ENCODE measurements at places on chromosomes 16 and 17. TPM values are rescaled to one million over a fixed set of nuclear protein-coding genes. Genes with fewer than 3 reads are reported as not detected.

GRCh38 chr17:60959011-60959410 lies 281.4 kb downstream of the BCAS3 start:
- no peak for DNase-seq

DNA sequence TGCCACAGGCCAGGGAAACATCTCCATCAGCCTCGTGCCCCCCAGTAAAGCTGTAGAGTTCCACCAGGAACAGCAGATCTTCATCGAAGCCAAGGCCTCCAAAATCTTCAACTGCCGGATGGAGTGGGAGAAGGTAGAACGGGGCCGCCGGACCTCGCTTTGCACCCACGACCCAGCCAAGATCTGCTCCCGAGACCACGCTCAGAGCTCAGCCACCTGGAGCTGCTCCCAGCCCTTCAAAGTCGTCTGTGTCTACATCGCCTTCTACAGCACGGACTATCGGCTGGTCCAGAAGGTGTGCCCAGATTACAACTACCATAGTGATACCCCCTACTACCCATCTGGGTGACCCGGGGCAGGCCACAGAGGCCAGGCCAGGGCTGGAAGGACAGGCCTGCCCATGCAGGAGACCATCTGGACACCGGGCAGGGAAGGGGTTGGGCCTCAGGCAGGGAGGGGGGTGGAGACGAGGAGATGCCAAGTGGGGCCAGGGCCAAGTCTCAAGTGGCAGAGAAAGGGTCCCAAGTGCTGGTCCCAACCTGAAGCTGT lies 3.4 kb downstream of the NXPH3 start:
- DNase-seq, result no peak

- no peak for DNase-seq
These were observed 20.1 kb downstream of the CNTNAP1 start for GRCh38 chr17:42702446-42702845.

- DNase-seq, result no peak
These were observed 460 bp upstream of the SLC13A2 start for GRCh38 chr17:28472871-28473497.

The CNGB1 gene
- total RNA-seq, result not detected

- no peak for DNase-seq
These were observed 15.9 kb downstream of the ST6GALNAC2 start for GRCh38 chr17:76569607-76570279.

The PRSS22 gene
- total RNA-seq, result 60.2 TPM

GRCh38 chr17:32899236-32900013 lies 22.5 kb upstream of the MYO1D start:
- DNase-seq, result peak; percentile 10

The CSH2 gene
- 1.4 TPM for total RNA-seq

DNA sequence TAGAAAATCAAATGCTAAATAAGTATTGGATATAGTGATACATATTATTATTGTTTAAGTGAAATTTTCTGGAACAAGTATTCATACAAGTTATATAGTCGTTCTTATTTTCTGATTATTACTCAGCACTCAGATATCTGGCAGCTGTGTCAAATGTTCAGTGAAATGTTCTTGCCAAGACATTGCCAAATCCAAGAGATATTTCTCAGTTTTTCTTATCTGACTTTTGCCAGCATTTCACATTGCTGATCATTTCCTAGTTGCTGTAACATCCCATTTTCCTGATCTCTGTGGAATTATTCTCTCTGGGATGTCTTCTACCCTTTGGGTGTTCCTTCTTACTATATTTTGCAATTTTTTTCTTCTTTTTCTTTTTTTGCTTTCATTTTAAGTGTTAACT lies 262.3 kb downstream of the KIF2B start:
- no peak for DNase-seq

DNA sequence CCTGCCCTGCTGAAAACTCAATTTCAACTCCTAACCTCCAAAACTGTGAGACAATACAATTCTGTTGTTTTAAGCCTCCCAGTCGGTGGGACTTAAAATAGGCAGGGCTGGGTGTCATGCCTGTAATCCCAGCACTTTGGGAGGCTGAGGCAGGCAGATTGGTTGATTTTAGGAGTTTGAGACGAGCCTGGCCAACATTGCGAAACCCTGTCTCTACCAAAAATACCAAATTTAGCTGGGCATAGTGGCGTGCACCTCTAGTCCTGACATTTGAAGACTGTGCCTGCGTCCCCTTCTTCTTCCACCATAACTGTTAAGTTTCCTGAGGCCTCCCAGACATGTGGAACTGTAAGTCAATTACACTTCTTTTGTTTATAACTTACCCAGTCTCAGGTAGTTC lies 36.0 kb upstream of the ATF7IP2 start:
- no peak for DNase-seq

DNA sequence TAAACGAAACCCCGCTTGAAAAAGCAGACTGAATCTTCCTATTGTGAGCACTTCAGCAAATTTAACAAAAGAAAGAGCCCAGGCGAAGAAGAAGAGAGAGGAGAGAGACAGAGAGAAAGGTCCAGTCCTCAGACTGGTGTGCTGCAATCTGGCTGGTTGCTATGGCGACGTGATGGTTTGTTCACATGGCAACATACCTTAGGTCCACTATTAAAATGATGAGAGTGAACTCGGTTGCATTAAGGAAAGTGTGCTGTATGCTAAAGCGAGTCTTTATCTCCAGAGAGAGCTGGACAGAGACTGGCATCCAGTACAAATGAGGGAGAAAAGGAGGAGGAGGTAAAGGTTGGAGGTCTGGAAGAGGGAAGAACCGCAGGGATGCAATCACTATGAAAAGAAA lies 271.8 kb upstream of the ZFHX3 start:
- DNase-seq, result no peak

The CCDC154 gene
- 0.64 TPM for total RNA-seq

DNA sequence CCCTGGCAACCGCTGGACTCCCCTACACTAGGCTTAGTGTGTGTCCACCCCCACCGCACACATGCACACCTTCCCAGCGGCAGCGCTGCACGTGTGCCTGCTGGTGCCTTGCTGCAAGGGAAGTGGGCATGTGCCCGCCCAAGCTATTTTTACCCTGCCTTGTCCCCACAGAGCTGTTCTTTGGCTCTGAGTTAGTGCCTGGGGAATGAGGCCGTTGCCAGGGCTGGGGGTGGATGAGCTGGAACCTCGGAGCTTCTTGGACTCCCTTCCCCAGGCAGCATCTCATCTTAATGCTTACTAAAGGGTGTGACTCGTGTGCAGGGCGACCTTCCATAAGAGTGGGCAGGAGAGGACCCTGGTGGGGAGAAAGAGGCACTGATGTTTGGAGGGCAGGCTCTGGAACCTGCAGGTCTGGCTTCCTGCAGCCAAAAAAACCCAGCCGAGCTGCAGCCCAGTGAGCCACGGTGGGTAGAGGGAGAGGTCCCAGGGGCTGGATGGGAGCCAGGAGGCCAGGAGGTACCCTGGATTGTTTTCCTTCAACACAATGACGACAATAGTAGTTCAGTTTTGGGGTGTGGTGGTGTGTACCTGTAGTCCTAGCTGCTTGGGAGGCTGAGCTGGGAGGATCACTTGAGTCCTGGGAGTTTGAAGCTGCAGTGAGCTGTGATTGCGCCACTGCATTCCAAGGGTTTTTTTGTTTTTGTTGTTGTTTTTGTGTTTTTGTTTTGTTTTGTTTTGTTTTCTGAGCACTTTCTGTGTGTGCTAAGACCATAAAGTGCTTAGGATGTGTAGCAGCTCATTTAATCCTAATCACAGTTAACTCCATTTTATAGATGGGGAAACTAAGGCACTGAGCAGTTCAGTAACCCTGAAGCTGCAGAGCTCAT lies 119.1 kb downstream of the RAB11FIP4 start:
- no peak for DNase-seq

The HOXB8 gene
- total RNA-seq, result 0.57 TPM

DNA sequence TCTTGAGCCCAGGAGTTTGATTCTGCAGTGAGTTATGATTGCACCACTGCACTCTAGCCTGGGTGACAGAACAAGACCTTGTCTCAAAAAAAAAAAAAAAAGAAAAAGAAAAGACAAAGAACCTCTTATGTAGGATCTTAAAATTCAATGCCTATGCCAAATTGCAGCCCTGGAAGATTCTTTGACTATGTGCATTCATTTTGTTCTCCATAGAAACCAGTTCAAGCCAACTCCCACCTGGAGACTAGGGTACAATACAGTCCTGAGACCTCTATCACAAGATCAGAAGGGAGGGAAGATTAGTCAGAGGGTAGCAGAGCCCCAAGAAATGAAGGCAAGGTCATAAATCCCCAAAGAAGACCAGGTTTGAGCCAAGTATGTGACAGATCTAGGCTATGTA lies 90.6 kb upstream of the HAS3 start:
- no peak for DNase-seq

The VWA3A gene
- not detected for total RNA-seq

The CCL17 gene
- not detected for total RNA-seq

The EVPL gene
- total RNA-seq, result 2.7 TPM

The CNTNAP1 gene
- total RNA-seq, result 3.6 TPM

The SLC16A6 gene
- 0.44 TPM for total RNA-seq

GRCh38 chr17:50029185-50029584 lies 26.7 kb upstream of the ITGA3 start:
- DNase-seq, result no peak

DNA sequence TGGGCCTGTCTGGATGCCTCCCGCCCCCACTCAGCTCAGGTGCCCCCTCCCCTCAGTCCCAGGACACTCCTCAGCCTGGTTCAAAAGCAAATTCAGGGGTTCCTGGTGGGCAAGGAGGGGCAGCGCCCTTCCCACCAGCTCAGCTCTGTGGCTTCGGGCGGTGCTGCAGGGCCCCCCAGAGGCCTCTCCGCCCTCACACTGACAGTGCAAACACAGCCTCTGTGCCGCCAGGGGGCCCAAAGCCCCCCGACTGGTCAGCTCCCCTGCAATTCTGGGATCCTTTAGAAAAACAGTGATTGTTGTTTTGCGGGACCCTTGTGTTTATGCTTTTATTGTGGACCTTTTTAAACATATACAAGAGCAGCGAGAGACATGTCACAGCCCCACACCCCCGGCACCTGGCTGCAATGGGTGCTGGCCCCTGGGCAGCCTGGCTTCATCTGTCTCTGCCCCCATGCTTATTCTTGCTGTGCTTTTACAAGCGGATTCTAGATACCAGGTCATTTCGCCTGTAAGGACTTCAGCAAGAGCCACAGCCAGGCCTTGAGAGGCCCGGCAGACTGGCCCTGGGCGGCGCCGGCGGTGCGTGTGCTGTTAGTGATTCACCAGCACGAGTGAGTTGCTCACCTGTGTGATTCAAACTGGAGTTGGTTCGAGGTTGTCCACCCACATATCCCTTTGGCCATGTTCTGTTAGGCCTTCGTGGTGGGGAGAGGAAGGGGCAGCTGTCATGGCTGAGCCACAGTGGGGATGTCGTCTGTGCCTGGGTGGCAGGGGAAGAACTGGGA lies 21.2 kb downstream of the ZNF469 start:
- DNase-seq, result no peak

- no peak for DNase-seq
These were observed 60.1 kb upstream of the DYNLRB2 start for GRCh38 chr16:80480664-80481063.

The SULT1A1 gene
- 15.0 TPM for total RNA-seq

The NUPR1 gene
- total RNA-seq, result 18.3 TPM

GRCh38 chr17:28133562-28133970 lies 91.1 kb downstream of the NLK start:
- DNase-seq, result no peak

GRCh38 chr17:337866-338265 lies 14.7 kb downstream of the RPH3AL start:
- DNase-seq, result no peak

DNA sequence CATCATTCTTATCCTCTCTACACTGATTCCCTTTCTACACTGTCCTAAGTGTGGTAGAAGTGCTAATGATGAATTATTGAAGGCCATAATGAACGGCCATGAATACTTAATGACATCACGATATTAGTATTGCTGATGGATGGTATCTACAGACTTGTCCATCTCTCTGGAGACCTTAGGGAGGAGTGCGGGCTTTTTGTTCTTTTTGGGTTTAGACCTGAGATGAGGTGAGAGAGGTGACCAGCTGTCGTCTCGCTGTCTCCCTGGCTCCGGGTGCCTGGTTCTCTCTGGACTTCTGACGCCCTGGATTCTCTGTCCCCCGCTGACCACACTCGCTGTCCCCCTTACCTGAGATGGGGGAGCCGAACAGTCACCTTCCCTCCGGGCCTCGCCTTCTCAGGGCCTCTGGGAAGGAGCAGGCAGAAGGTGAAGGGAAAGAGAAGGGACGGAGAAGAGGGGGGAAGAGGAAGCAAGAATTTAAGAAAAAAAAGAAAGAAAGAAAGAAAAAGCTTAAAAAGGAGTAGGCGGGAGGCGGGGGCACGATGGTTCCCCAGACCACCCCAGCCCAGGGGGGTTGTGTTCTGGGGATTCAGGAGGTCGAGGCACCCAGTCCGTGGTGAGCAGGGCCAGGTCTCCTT lies 17.1 kb downstream of the SGCA start:
- DNase-seq, result no peak

The NDRG4 gene
- 3.1 TPM for total RNA-seq

All from hepatocyte (in vitro differentiated cells).